ENCODE measurements at places on chromosomes 3 and 15. TPM values are rescaled to one million over a fixed set of nuclear protein-coding genes. Genes with fewer than 3 reads are reported as not detected.

Gene PLEKHO2
- 10.7 TPM for total RNA-seq

Gene TEX55
- total RNA-seq, result not detected

Gene C3orf62
- 0.86 TPM for total RNA-seq

Gene PRICKLE2
- 13.0 TPM for total RNA-seq

Gene UBL7
- 109 TPM for total RNA-seq

Gene PLA2G4E
- not detected for total RNA-seq

Gene SHF
- 1.7 TPM for total RNA-seq

- DNase-seq, result peak; percentile 26
Measured at GRCh38 chr3:135905058-135905724, 60.3 kb upstream of the PPP2R3A start.

DNA sequence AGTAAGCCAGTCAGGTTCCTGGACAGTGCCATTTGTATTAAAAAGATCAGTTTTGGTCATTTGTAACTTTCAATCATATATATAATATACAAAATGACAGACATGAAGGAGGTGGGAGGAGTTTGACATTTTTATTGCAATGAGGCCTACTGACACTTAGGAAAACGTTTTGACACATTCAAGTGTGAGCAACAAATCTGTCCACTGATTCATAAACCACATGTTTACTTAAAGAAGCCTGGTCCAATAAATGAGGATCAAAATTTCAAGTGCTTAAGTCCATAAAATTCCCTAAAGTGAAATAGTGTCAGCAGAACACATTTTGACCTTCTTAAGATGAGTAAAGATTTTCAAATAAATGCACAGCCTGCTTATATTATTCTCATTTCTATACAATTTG lies 137.3 kb downstream of the MECOM start:
- DNase-seq, result peak; percentile 19

- DNase-seq, result no peak
Measured at GRCh38 chr3:111244760-111245159, 173.1 kb downstream of the NECTIN3 start.

GRCh38 chr15:65042776-65043327 lies 2.3 kb upstream of the SLC51B start:
- no peak for DNase-seq

GRCh38 chr15:31473385-31474058 lies 146.9 kb downstream of the KLF13 start:
- no peak for DNase-seq

GRCh38 chr3:184373422-184373821 lies 4.6 kb downstream of the THPO start:
- no peak for DNase-seq

DNA sequence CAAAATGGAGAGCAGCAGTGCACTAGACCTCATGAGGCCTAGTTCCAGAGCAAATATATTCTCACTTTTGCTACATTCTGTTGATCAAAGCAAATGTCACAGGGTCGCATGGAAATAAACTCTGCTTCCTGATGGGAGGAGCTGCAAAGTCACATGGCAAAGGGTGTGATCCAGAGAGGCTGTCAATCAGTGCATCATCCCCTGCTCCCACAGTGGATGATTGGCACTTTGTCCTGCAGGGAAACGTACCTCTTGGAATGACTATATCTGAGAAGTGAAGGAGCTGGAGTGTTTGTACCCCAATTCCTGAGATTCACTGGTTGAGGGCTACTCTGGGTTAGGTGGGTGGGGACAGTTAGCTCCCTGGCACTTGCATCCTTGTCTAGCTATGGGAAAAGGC lies 195.1 kb upstream of the CTDSPL start:
- DNase-seq, result no peak

DNA sequence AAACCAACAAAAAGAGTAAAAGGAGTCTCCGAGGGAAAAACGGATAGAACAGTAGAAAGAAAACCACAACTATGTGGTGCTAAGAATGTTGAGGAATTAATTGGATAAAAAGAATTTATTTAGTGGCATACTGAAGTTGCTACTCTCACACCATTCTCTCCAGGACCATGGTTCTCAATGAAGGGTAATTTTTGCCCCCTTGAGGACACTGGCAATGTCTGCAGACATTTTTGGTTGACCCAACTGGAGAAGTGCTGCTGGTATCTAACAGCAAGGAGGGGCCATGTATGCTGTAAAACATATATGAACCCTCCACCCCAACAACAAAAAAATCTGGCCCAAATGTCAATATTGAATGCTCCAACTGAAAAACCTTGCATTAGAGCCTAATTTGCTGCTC lies 85.9 kb upstream of the CSPG5 start:
- peak; percentile 6 for DNase-seq

- no peak for DNase-seq
Measured at GRCh38 chr3:122081543-122082247, 26.5 kb downstream of the CD86 start.

DNA sequence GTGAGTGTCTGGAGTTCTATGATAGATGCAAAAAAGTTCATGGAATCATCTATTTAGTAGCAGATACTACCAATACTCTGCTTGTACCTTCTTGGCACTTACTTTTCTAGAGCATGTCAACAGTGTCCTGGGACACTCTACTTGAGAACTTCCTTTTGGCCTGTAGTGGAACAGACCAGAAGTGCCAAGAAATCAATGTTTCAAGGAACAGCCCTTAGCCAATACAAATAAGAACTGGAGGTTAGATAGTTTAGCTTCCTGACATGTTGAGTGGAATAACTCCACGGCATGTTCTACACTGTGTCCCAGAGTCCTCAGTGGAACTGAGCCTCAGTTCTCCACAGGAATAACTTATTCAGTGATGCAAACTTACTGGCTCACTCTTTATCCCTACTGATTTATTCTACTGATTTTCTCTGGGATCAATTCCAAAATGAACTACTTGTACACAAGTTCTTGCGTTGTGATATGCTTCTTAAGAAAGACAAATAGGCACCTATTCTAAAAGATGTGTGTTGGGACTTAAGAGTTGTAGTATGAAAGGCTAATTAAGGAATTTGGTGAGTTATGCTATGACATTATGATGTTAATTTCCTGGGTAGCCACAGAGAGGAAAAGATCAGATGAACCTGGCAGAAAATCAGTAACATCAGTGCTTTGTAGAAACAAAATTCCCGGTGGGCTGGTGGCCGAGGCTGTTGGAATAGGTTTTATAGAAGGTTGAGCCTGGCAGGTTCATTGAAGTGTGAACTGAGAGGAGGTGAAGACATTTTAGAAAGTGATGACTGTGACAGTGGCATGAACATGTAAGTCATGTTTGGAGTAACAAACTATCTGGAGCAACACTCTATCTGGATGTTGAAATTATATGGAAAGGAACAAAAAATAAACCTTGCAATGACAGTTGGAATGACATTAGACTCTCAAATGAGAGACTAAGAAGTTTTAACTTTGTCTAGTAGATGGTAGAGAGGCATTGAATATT lies 101.8 kb upstream of the RBMS3 start:
- no peak for DNase-seq

DNA sequence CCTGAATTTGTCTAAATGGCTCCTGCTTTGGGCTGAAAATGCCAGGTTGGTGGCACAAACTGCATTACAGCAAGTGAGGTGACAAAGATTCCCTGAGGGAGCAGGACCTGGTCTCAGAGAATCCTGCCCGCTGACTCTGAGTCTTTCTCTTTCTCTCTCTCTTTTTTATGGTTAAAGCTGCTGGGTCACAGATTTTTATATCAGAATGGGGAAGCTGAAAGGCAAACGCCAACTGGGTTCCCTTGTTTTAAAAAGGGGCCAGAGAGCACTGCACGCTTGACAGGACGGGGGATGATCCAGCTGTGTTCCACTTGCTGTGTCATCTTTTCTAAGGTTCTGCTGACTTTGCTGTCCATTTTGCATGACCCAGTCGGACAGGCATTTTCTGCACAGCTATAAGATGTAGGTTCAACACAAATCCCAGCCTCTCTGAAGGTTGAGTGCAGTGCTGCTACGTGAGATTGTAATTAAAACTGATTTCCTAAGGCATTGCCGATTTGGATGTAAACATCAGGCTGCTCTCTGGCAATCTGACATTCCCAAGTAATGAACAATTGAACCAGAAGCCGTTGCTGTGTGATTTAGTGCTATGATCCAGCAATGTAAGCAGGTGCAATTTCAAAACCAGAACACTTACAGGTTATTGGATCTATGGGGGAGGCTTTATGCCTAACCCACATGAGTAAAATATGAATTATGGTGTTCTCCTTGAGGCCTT lies 25.8 kb downstream of the ARHGEF3 start:
- no peak for DNase-seq

- no peak for DNase-seq
Measured at GRCh38 chr15:37056177-37057121, 43.9 kb downstream of the MEIS2 start.

DNA sequence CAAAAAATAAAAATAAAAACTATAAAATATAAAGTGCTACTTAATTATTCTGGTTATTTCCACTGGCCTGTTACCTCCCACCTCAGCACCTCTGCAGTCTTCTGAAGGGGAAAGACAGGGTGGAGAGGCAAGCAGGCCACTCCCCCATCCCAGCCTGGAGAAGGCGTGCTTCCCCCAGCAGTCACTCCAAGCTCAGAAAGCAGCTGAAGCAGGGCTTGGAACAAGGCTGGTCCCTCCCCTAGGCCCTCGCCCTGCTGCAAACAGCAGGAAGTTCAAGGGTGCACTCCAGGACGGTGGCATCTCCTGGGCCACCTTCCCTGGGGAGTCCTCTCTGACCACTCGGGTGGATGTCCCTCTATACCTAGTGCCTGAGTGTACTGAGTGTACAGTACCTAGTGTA lies 21.4 kb downstream of the CACNA2D2 start:
- DNase-seq, result no peak

DNA sequence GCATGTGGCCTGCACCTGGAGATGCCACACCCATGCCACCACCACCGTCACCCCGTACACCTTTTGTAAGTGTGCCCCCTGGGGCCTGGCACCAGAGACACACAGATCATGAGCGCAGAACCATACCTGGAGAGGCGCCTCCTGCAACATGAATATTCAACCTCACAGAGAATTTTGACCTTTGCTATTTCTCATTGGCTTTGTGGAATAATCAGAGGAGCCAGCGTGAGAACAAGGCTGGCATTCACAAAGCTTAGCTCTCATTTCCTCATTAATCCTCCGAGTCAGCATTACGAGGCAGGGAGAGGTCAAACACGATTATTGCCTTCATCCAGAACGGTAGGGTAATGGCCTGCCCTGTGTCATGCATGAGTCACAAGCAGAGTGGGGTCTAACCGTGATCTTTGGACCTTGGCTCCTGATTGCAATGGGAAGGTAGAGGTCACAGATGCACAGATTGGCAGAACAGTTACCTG lies 73.0 kb upstream of the POMGNT2 start:
- peak; percentile 80 for DNase-seq

DNA sequence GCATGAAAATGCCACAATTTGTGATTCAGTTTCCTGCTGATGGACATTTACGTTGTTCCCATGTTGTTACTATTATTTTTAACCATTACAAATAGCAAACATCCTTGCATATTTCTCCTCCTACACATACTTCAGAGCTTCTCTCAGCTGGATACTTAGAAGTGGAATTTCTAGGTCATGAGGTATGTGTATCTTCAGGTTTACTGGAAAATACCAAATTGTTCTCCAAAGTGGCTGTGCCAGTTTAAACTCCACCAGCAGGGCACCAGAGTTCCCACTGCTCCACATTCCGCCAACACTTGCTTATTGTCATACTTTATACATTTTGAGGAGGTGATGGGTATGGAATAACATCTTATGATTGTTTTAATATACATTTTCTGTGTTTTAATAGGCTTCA lies 45.7 kb downstream of the PRR23E start:
- no peak for DNase-seq

GRCh38 chr3:100737334-100737733 lies 28.0 kb downstream of the TFG start:
- no peak for DNase-seq

- DNase-seq, result no peak
Measured at GRCh38 chr3:134044459-134044858, 14.7 kb upstream of the SLCO2A1 start.

DNA sequence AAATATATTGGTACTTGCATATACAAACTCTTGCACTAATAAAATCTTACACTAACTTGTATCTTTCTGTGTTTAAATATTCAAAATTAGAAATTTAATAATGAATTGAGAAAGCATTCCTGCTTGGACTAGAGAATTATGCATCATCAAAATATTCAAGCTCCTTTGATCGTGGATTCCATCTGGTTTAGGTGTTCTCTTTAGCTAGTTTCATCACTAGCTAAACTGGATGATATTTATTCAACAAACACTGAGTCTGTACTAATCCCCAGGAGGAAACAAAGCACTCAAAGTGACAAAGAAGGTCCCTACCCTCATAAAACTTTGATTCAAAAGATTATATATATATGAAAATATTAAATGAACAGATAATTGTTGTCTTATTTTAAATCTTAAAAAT lies 1360.9 kb upstream of the ALCAM start:
- DNase-seq, result no peak

DNA sequence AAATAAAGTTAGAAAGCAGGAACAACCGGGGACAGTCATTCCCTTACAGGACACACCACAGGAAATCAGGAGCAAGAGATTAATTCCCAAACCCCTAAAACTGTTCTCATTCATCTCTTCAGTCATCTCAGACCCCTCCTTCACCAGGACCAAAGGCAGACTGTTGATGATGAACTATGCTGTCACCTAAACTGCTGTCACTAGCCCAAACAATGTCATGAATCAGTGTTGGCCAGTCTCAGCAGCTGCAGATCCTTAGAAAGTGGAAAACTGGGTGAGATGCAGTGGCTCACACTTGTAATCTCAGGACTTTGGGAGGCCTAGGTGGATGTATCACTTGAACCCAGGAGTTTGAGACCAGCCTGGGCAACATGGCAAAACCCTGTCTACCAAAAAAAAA lies 909.6 kb downstream of the ROBO1 start:
- DNase-seq, result peak; percentile 29

DNA sequence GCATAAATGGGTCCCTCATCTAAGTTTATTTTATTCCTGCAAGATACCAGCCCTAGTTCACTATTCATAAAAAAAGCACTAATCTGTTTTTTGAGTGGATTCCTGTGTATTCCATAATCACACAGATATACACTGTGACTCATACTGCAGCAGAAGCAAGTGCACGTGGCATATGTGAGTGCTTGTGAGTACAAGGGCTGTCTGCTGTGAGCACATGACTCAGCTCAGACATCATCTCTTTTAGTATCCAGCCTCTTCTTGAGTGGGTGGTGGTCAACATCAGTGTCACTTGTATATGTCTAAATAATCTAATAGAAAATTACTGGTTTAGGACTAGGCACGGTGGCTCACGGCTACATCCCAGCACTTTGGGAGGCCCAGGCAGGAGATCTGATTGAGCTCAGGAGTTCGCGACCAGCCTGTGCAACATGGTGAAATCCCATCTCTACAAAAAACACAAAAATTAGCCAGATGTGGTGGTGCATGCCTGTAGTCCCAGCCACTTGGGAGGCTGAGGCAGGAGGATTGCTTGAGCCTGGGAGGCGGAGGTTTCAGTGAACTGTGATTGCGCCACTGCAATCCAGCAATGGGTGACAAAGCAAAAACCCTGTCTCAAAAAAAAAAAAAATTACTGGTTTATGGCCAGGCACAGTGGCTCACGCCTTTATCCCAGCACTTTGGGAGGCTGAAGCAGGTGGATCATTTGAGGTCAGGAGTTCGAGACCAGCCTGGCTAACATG lies 49.8 kb downstream of the NIPA2 start:
- DNase-seq, result peak; percentile 76
